ENCODE measurements at places on chromosomes 5 and 9.
A peak's percentile ranks its signal among the peaks of the same experiment; 100 is the strongest.

DNA sequence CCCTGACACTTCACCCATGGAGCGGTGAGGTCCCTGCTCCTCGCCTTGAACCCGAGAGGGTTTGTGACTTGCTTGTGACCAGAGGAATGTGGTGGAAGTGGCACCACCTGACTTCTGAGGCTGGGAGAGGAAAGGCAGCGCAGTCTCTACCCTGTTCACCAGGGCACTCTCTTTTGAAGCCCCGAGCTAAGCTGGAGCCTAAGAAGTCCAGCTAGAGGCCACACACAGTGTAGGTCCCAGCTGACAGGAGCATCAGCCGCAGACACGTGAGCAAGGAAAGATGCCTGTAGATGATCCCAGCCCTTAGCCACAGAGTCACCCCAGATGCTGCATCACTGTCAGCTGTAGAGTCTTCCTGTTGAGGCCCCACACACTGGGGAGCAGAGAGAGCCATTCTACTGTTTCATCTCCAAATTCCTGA lies 1.7 kb upstream of the ANGPTL2 start:
- DNase-seq, result no peak

GRCh38 chr5:69313428-69313827 lies 19.2 kb downstream of the CCDC125 start:
- no peak for DNase-seq

- no peak for DNase-seq
Observed at GRCh38 chr5:124644138-124644537, 102.3 kb downstream of the ZNF608 start.

- peak; percentile 36 for DNase-seq
Observed at GRCh38 chr9:133839822-133840329, 101.7 kb upstream of the SARDH start.

DNA sequence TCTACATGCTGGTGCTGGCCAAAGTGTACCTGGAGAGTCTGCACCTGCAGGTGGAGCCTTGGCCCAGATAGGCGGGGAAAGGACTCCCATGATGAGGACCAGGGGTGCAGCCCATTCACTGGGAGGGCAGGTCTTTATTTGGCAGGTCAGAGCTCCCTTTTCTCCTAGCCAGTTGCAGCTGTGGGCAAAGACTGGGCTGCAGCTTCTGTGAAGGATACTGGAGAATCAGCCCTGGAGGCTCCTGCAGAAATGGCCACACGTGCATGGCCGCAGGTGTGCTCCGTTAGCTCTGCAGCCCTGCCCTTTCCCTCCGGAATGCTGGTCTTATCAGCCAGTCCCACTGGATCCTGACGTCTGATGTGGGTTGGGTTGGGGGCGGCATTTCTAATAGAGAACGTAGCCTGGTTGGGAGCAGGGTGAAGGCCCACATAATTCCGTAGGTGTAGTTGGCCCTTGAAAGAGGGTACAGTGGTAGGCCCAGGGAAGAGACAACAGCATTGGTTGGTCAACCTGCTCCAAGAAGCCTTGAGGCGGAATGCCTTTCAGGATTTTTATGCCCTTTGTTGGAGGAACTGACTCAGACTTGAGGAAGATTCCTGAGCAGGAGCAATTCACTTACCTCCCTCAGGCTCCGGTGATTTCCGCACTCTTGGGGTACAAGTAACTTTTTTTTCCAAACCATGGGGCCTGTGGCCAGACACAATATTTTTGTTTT lies 22.0 kb upstream of the TIFAB start:
- no peak for DNase-seq

DNA sequence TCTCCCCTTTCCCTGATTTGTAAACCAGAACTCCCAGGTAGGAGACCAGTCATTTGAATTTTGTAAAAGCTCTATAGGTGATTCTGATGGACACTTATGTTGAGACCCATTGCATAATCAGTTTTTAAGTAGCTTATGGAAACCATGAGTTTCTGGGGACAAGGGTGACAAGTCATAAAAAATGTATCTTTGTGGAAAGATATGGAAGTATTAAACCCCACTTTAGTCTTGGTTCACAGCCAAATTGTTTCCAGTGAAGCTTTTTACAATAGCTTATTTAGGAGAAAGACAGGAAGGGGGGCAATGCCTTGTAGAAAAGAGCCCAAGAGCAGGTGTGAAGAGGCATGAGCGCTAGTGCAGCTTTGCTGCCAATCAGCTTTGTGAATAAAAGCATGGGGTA lies 453 bp upstream of the CCL28 start:
- no peak for DNase-seq

DNA sequence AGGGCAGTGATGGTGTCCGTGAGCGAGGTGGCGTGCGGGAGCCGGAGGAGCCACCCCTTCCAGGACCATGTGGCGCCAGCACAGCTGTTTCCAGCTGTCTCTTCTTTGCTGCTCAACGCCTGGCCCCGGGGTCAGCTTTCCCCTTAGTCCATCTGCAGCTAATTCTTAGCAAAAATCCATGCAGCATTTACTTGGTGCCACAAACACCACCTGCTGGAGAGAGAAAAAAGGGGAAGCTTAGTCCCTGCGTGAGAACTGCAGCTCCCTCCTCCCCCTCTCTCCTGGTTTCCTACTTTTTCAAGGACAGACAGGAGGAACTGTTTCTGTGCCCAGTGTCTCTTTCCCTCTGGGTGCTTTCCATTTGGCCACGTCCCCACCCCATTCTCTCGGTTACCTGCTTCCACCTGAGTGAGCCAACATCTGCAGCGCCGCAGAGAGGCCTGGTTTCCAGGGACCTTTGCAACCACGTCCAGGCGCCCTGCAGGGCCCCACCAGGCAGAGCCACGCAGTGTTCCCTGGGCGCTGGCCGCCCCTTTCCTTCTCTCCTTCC lies 3.4 kb downstream of the SLC6A19 start:
- DNase-seq, result peak; percentile 71

- no peak for DNase-seq
Observed at GRCh38 chr5:160291467-160291866, 20.9 kb downstream of the CCNJL start.

DNA sequence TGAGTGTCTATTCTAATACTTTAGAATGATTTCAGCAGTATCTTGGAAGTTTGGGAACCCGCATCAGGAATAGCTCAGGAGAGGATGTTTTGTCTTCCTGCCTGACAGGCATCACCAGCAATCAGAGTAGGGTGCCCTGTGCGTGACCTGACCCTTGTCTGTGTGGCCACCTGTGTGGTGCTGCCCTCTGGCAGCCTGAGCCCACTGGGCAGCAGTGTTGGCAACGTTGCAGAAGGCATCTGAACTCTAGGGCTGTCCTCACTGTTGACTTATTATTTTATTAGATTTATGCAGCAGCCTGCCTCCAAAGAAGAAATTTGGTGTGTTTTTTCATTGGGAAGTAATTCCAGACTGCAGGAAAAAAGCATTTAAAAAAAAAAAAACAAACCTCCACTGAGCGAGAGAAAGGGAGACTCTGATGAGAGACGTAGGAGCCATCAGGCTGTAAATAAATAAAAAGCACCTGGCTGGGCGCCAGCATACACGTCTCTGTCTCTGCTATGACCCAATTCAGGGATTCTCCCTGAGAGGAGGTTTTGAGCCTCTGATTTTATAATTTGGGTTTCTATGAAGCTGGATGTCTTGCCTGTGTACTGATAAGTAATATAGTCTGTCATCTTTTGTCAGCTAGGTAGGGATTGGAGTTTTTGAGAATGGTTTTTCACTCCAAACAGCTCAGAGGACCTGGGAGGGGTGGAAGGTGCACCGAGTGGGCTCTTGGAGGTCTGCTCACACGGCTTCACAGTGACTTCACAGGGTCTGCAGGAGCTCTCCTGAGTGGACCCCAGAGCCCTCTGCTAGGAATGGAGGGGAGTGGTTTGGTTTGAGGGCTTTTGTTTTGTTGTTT lies 49.0 kb downstream of the FAM78A start:
- DNase-seq, result no peak

GRCh38 chr5:122170620-122171019 lies 41.3 kb downstream of the ZNF474 start:
- no peak for DNase-seq

GRCh38 chr5:132510076-132510475 lies 19.5 kb upstream of the IRF1 start:
- no peak for DNase-seq

DNA sequence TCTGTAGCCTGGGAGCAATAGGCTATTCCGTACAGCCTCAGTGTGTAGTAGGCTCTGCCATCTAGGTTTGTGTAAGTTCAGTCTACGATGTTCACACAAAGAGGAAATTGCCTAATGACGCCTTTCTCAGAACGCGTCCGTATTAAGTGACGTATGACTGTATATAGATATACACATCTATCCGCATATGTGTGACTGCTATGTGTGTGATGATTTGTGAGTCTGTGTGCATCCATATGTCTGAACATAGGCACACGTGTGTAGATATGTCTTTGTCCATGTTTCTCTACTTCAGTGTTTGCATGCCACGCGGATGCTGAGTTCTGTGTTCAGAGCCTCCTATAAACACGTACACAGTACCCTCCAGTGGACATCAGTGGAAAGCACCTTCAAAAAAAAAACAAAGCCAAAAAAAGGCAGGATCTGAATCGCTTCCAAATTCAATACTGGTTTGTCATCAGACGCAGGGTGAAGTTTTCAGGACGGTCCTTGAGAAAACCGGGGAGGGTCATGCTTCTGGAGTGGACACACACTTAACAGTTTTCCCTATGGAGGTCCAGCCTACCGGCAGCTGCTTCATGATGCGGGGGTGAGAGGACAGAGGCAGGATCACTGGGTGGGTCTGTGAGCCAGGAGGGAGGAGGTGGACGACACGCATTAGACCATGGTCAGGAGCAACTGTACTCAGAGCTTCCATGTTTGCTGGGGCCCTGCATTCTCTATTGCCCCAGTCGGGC lies 29.5 kb upstream of the ALDH1B1 start:
- peak; percentile 49 for DNase-seq

DNA sequence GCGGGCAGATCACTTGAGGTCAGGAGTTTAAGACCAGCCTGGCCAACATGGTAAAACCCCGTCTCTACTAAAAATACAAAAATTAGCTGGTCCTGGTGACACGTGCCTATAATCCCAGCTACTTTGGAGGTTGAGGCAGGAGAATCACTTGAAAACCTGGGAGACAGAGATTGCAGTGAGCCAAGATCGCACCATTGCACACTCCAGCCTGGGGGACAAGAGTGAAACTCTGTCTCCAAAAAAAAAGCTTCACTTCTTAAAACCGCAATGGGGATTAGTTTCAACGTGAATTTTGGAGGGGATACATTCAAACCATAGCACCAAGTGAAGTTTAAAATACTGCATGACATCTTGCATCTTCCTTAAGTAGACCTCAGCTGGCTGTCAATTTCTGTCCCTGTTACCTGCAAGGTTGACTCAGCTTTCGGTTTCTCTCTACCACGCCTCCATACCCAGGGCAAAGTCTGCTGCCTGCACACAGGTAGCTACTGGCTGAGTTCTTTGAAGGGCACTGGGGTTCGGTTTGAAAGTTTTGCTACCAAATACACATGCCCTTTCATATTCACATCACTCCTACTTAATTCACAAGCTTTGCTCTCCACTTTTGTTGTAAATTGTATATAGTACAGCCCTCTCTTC lies 69.3 kb downstream of the KIAA1958 start:
- peak; percentile 33 for DNase-seq

GRCh38 chr9:125399165-125399564 lies 137.5 kb downstream of the GAPVD1 start:
- DNase-seq, result no peak

DNA sequence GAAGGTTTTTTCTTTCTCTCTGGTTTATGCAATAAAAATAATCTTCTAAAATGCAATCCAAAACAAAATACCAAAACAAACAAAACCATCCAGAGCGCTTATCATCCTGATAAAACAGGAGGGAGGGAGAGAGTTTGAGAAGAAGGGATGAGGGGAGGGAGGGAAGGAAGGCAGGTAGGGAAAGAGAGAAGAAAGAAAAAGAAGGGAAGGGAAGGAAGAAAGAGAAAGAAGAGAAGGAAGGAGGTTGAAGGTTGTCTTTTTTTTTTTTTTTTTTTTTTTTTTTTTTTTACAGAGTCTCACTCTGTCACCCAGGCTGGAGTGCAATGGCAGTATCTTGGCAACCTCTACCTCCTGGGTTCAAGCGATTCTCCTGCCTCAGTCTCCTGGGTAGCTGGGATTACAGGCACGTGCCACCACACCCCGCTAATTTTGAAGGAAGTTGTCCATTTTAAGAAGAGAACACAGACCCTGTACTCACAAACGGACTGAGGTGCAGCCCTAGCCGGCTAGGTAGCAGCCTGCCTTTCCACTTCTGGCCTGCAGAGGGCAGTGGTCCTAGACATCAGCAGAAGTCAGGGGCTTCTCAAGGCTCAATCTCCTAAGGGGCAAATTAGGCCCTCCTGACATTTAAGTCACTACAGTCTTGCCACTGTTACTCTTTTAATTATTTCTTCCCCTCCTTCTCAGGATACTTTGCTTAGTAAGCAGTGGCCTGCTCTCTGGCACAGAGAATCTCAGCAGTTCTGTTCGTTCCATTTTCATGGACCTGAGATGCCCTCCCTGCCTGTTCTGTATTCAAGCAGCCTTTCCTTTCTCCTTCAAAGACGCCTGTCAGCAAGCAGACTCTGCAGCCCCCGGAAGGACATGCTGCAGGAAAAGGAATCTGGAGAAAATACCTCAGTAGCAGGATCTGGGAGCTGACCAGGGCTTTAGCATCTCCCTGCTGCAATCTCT lies 76.4 kb downstream of the EPB41L4B start:
- peak; percentile 63 for DNase-seq

DNA sequence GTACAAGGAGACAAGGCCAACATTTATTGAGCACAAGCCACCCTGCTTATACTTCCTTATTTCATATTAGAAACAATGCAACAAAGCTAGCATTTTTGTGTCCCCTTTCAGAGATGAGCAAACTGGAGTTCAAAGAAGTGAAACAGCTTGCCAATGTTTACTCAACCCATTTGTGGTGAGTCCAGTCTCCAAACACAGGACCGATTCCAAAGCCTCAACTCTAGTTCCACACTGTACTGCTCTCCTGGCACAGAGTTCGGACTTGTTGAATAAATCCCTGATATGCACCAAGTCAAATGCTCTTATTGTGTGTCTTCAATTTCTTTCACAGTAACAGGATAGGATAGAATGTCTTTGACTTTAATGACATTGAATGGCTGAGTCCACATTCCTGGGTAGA lies 604.8 kb upstream of the BRINP1 start:
- DNase-seq, result peak; percentile 37

DNA sequence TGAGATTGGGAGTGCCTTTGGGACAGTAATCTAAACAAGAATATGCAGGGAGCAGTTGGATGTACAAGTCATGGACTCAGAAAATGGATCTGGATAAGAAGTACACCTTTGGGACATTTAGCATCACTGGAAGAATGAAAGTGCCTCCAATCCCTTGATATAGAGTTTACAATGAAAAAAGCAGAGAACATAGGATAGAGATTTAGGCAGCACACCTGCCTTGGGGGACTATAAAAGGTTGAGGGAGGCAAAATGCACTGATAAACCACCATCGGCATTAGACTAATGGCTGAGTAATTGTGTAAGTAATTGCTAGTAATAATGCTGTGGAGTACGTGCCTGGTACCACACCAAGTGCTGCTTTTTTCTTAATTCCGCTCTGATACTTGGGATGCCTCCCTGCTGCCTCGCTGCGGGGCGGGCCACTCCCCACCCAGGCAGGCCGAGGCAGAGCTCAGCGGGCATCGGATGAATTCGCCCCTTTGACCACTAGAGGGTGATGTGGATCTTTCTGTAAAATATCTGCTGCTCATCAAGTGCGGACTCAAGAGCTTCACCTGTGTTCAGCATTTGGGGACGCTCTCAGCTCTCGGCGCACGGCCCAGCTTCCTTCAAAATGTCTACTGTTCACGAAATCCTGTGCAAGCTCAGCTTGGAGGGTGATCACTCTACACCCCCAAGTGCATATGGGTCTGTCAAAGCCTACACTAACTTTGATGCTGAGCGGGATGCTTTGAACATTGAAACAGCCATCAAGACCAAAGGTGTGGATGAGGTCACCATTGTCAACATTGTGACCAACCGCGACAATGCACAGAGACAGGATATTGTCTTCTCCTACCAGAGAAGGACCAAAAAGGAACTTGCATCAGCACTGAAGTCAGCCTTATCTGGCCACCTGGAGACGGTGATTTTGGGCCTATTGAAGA lies 99.9 kb downstream of the ANKRD18B start:
- peak; percentile 63 for DNase-seq
